ENCODE measurements at places on chromosomes 1 and 21.

DNA sequence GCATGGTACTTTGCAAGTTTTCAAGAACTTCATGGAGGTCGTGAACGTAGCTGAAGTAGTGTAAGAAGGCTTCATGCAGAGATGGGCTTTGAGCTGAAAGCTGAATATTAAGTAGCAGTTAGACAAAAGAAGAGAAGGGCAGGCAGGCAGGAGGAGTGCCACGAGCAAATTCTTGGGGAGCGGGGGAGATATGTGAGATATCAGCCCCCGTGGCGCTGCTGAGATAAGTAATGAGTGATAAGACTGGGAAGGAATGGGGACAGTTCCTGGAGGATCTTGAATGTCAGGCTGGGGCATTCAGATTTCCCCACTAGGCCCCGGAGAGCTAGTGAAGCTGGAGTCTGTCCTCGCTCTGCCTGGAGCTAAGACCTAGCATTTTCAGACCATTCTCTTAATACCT, 27.9 kb upstream of the KIRREL1 start:
- DNase-seq, result no peak

DNA sequence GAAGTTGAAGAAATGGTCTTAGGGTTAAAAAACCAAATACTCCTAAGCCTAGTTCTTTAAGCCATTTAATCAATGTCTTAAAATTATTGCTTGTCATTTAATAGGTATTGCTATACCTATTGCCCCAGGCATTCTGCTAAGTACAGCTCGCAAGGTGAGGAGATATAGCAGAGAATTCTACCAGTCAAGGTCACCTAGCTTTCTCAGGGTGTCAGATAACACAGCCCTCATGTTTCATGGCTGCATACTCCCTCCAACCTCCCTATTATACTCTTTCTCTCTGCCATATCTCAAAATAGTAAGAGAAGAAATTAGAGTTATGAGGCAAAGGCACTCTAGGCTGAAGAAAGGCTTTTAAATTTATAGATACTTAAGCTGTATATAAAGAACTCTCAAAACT, 68.4 kb upstream of the GPR88 start:
- no peak for DNase-seq

DNA sequence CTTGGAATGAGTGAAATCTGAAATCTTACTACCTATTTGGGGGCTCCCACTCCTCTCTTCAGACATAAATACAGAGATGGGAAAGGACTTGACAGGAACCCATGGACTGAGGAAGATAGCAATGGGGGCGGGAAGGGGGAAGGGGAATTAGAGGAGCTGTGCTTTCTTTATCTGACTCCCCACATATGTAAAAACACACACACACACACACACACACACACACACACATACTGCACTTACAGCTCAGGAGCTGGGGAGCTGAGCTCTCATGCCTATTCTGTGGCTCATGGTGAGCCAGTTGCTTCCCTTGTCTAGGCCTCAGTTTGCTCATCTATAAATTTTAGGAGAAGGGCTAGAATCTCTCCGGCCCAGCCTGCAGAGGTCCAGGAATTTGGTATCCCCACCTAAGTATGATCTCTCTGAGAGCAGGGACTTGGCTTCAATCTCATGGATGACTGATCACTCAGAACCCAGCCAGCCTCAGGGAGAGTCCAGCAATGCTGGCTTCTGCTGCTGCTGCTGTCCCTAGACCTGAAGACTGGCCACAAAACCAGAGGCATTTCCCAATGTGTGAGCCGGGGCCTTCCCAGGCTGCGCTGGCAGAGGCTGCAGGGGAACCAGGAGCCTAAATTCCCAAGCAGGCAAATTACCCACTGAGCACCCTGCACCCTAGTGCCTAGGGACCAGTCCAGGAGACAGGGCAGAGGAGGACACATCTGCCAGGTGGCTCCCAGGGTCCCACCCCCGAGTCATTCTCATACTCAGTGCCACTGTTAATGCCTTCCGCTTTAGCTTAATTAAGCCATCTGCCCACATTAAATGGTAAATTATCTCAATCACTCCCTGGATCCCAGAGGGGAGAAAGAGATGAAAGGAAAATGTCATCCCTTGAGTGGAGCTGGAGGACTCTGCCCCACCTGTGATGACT, 57.5 kb upstream of the RBM15 start:
- DNase-seq, result no peak

GRCh38 chr1:26538480-26539412, 9.2 kb downstream of the RPS6KA1 start:
- DNase-seq, result no peak

DNA sequence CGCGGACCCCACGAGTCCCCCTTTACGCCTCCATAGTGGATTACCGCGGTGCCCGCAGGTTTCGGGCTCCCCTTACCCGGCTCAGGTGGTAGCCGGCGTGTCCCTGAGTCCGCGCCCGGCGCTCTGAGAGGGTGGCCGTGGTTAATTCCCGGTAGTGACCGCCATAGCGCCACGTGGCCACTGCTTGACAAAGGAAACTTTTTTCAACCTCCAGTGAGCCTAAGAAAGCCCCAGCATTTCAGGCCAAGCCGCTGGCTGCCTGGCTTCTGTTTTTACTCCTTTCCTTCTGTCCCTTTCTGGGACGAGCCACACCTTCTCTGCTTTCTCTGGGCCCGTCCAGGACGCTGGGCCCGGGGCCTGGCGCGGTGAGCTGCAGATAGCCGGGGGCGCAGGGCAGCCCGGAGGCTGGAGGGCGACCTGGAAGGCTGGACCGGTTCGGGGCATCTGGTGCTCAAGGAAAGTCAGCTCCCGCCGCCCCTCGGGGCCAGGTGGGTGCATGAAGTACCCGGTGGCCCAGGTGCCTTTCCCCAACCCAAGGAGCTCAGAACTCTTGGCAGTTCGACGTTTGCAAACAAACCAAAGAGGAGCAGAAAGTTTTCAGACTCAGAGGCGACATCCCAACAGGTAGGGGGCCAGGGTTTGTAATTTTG, 540 bp upstream of the C1orf198 start:
- no peak for DNase-seq

- no peak for DNase-seq
Measured at GRCh38 chr1:4847711-4848110, 193.3 kb downstream of the AJAP1 start.

DNA sequence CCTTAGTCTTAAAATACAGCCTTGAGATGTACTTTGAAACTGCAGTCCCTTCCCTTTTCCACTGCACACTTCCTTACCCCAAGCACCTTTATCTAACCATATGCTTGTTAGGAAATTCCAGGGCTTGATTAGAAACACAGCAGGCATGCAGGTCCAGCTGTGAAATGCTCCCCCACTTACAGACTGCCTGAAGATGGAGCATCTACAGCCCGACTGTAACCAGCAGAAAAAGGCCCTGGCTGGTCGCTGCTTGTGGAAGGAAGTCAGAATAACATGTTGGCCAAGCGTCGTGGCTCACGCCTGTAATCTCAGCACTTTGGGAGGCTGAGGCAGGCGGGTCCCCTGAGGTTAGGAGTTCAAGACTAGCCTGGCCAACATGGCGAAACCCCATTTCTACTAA, 37.2 kb downstream of the VN1R5 start:
- peak; percentile 77 for DNase-seq

DNA sequence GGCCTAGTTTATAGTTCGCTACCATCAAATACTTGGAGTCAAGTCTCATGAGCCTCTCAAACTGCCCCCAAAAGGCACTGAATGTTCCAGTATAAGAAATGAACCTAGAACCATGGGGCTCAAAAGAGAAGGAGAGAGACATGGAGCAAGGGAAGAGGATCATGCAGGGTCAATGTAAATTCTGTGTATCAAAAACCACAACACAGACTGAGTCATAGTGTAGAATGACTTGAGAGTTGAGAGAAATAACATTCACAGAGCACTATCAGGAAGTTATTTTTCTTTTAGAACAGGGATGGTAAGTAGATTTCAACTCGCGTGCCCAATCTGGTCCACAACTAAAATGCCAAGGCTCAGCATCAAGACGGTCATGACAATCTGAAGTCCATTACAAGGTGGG, 59.8 kb downstream of the GNG12 start:
- DNase-seq, result no peak

- DNase-seq, result peak; percentile 22
Measured at GRCh38 chr1:235429143-235429542, 61.9 kb downstream of the TBCE start.

DNA sequence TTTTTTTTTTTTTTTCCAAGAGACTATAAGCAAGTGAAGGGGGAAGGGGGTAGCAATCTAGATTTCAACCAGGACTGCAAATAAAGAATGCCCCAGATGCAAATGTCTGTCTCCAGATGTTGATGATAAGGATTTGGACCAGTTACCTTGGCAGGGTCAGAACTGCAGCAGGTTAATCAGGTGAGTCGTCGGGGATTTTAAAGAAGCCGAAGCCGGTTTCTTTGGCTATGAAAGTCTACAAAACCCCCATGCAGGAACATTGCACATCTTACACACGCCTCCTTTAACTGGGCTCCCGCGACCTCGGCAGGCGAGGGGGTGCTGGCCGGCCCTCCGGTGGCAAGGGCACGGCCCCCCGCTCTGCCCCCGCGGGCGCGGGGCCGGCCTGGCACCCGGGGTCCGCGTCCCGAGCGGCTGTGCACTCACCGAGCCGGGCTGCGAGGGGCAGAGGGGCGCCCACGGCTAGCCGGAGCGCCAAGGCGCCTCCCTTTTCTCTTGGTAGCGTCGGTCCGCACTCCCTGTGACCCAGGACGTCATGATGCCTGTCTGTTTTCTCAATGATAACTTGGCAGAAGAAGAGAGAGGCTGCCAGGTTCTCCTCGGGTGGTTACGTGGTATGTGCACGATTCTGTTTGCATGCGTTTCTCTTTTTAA, 366.3 kb upstream of the ESRRG start:
- DNase-seq, result peak; percentile 51

DNA sequence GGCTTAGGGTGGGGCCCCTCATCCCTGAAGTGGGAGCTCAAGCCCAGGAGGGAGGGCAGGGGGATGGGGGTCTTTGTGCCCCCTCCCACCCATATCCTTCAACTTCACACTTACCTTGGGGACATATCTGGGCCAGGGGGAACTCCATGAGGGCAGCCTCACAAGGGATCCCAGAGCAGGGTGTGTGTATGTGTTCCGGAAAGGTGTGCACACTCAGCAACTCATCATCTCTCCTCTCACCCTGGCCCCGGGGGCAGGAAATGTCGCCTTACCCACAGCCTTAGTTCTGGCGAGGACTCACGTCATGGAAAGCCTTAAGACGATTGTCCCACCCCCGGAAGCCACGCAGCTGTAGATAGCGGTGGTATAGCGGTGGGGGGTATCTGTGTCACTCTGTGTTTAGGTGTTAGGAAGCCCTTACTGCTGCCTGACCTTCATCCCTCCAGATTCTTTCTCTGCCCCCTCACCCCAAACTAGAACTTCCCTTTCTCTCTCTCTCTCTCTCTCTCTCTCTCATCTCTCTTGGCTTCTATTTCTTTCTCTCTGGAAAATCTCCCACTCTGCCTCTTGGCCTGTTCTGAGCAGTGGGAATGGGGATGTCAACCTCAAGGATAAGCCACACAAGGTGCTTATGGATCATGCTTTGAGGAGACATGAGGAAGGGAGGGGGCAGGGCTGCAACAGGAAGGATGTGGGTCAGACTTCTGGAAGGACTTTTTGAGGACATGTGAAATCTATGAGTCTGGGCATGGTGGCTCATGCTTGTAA, at the start of gene SH2D2A:
Gene SH2D2A, minus strand, starts transcription at position 288 of the 768 bp plus-strand sequence. Its CDS starts 140 bp downstream, at position 148.
- DNase-seq, result no peak

GRCh38 chr21:18204931-18205330, 39.7 kb upstream of the CHODL start:
- DNase-seq, result no peak

- no peak for DNase-seq
Measured at GRCh38 chr1:7119156-7119555, 333.9 kb downstream of the CAMTA1 start.

DNA sequence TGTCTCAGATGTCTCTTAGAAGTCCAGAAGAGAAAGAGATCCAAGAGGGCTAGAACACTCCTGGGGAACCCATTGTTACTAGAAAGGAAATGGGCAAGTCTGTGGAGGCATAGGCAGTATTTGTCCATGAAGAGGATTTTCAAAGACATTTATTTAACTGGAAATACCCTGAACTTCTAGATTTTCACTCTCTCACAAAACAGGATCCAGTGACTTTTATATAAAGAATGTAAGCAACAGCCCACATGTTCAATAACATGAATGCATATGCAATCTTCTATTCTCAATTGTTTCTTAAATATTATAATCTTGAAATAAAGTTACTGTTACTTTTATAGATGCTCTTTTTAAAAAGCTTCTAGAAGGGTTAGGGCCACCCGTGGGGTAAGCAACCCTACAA, 53.4 kb downstream of the TBX15 start:
- DNase-seq, result no peak
